ENCODE measurements at places on chromosomes 6 and 20.

- DNase-seq, result no peak
These were observed 3.2 kb upstream of the BPIFA1 start for GRCh38 chr20:33232486-33233072.

DNA sequence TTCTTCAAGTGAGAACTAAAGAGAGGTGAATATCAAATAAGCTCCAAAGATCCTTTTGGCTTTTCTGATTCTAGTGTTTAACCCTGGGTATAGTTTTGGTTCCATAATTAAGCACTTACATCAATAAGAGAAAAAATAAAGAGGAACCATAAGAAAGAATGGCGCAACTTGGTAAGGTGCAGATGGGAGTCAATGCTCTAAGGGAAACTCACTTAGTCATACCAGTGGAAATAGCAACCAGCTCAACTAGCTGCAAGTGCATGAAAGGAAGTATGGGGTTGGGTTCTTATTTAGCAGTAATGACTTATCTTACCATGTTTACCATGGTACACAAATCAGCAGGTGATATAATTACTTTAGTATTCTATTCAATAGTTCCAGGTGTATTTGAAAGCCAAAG lies 296.5 kb upstream of the RUNX2 start:
- no peak for DNase-seq

DNA sequence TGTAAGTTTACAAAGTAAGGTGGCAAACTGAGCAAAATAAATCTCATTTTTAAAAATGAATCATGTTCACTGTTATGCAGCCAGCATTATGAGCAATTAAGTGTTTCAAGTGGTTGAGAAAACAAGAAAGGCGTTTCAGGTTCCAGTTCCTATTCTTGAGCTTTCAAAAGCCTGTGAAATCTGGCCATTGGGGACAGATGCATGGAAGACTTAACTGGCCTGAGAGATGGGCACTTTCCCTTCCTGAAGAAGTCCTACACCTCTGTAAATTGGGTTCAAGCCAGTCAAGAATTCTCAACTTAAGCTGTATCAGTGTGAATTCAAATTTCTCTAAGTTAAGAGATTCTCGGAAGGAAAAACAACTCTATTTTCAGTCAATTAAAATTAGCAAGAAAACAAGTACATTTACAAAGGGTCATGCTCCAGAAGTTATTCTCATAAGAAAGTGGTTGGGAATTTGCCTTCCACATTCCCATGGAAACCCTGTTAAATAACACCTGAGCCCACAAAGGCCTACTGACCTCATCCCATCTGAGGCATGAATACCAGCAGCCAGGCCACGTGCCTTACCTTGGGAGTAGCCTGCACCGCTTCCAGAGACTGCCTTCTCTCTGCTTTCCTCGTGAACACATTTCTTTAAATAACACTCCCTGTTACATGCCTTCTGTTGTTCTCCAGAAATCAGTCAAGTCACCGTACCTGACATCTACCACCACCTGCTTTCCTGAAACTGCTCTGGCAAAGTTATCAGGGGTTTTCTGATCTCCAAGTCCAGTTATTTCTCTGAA lies 19.4 kb downstream of the MAP3K5 start:
- no peak for DNase-seq

- no peak for DNase-seq
These were observed 236.7 kb downstream of the FARS2 start for GRCh38 chr6:5497896-5498578.

- DNase-seq, result no peak
These were observed 46.7 kb downstream of the CNKSR3 start for GRCh38 chr6:154463573-154464419.

GRCh38 chr20:22582386-22582963 lies 1.9 kb downstream of the FOXA2 start:
- DNase-seq, result no peak

- no peak for DNase-seq
These were observed 15.7 kb downstream of the MANEA start for GRCh38 chr6:95593025-95593424.

DNA sequence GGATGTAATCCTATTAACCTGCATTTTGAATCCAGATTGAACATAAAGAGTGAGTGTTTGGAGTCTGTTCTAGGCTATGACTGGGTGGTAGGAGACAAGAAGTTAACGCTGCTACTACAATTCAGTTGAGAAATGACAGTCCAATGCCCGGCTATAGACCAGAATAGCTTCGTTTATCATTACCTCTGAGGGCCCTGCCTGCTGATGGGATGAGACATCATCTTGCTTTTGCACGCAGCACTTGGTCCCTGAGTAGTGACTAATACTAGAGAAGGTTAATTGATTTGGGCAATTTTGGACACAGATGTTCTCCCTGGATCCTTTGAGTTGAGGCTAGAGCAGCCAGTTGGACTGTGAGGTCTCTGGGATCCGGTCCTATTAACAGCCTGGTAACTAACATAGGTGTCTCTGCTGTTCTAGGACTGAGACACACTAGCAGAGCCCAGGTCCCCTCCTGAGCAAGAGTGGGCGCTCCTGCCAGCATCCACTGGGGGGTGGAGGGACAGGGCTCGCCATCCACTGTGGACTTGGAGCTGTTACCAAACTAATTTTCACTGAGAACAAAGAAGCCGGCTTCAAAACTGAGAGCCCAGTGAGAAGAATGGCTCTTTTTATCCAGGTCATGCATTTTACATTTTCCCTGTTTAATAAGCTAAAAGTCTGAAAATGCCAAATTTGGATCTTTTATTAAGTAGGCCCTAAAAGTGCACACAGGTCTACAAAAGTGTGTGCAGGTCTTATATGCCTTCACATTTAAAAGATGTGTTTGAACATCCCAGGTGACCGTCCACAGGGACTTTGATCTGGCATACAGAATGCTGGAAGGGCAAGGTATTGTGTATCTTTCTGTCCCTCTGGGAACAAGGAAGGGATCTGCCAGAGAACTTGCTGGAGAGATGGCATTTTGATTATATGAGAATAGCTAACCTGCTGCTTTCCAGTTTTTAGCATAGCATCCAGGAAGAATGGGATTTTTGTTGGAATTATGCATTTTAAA lies 212.5 kb downstream of the CDH4 start:
- DNase-seq, result no peak

- no peak for DNase-seq
These were observed 389.5 kb upstream of the CDH4 start for GRCh38 chr20:60862601-60863000.

GRCh38 chr6:3340358-3340802 lies 81.6 kb downstream of the PSMG4 start:
- no peak for DNase-seq

DNA sequence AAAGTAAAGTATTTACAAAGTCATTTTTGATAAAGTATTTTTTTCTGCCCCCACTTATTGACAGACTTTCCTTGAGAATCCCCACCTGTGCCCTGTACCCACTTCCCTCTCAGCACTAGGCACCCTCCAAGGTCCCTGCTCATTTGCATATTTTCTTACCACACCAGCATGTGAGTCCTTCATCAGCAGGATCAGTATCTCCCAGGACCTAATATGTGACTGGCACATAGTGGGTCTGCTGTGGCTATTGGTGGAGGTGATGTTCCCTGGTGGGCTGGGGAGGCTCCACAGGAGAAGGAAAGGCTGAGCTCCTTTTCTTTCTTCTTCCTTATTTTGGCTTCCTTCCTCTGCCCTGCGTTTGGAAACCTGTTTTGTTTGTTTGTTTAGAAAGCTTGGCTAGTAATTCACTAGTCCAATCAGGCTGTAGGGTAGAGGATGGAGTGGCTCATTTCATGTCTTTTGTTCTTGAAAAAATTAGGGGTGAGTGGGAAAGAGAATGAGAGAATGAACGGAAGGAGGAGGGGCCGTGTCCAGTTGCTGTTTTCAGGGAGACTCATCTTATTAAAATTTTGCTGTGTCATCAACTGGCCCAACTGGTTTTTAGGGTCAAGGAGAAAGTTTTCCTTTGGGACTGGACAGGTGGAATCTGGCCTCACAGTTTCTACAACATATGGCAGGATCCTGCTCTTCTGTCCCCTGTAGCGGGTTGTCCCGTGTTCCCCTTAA lies 2.8 kb upstream of the RNF24 start:
- no peak for DNase-seq

- no peak for DNase-seq
These were observed 10.5 kb downstream of the SYNGAP1 start for GRCh38 chr6:33430334-33430733.

GRCh38 chr6:3013486-3013885 lies 13.8 kb downstream of the NQO2 start:
- DNase-seq, result no peak

GRCh38 chr6:51885957-51886356 lies 201.5 kb downstream of the PKHD1 start:
- DNase-seq, result no peak

DNA sequence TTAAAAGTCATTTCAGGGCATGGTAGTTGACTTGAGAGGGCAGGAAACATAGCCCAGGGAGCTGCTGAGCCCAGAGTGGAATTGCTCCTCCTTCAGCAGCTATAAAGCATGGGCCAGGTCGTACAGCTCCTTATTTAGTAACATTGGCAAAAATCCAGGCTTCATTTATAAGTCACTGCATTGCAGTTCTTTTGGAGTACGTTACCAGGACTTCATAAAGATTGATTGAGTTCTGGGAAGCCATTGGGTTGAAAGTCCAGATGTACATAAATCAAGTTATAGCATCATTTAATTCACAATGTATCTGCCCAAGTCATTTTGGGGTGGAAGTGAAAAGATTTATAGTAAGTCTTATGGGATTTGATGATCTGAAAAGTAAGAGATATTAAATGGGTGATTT lies 53.0 kb upstream of the ANKEF1 start:
- no peak for DNase-seq

DNA sequence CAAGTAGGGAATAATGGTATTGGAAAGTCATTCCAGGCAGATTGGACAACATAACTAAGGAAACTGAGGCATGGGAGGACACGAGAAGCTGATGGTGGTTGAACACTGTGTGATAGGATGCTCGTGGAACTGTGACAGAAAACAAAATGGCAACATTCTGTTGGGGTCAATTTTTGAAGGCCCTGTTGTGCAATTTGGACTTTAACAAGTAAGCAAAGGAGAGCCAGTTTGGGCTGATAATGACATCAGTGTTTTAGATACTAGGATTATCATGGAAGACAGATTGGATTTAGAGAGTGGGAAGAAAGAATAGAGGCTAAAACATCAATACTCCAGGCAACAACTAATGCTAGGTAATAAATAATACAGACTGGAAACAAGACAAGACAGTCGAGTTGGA lies 53.1 kb downstream of the PRKN start:
- DNase-seq, result no peak

GRCh38 chr20:45049904-45050471 lies 50.9 kb downstream of the KCNS1 start:
- DNase-seq, result no peak

Measured in activated T-cell treated with anti-CD3 and anti-CD28 coated beads for 24 hours (primary cell).